ENCODE measurements at places on chromosomes 5 and 9.

GRCh38 chr9:70421272-70422180 is 7.1 kb upstream of the KLF9 start:
- no peak for DNase-seq

- DNase-seq = no peak
These were observed 444.1 kb upstream of the TLE4 start for GRCh38 chr9:79127661-79128060.

DNA sequence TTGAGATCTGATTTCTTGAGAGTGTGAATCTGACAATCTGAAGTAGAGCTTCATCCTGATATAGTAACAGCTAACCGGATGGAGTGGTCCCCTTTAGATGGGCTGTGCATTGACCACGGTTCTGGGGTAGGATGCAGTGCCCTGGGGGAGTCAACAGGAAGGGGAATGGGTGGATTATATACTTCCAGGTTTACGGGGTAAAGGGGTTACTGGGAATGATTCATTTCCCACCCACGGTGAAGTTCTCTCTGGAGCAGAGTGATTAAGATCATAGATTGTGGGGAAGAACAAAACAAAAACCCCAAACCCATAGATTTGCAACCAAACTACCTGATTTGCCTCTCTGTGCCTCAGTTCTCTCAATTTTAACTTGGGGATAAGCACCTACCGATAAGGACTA is 1.5 kb upstream of the B4GALT7 start:
- no peak for DNase-seq

GRCh38 chr5:79585116-79585515 is 27.1 kb upstream of the TENT2 start:
- no peak for DNase-seq

- DNase-seq = no peak
These were observed 177.1 kb downstream of the NFIB start for GRCh38 chr9:14136646-14137370.

- DNase-seq = no peak
These were observed 284.5 kb downstream of the SH3GL2 start for GRCh38 chr9:17863213-17863883.
